ENCODE measurements at places on chromosomes 3 and 15.

- DNase-seq, result no peak
Measured at GRCh38 chr3:114455432-114455831, 161.6 kb downstream of the TIGIT start.

GRCh38 chr3:177554895-177555759 is 357.8 kb upstream of the TBL1XR1 start:
- no peak for DNase-seq

DNA sequence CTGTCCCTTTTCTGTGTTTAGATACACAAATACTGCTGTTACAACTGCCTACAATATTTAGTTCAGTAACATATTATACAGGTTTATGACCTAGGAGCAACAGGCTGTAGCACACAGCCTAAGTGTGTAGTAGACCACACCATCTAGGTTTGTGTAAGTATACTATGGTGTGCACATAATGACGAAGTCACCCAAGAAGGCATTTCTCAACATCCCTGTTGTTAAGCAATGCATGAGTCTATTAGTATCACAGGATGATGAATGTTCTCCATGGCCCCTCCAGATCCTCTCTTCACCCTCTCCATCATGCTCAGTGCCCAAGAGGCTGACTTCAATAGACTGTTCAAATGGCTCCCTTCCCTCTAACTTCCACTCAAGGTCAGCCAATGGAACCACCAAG is 14.6 kb upstream of the SEC62 start:
- no peak for DNase-seq

GRCh38 chr3:65632414-65632813 is 406.3 kb downstream of the MAGI1 start:
- no peak for DNase-seq

GRCh38 chr3:140726066-140726465 is 48.2 kb downstream of the TRIM42 start:
- DNase-seq, result no peak

GRCh38 chr15:92920595-92921161 is 20.6 kb downstream of the CHD2 start:
- no peak for DNase-seq

DNA sequence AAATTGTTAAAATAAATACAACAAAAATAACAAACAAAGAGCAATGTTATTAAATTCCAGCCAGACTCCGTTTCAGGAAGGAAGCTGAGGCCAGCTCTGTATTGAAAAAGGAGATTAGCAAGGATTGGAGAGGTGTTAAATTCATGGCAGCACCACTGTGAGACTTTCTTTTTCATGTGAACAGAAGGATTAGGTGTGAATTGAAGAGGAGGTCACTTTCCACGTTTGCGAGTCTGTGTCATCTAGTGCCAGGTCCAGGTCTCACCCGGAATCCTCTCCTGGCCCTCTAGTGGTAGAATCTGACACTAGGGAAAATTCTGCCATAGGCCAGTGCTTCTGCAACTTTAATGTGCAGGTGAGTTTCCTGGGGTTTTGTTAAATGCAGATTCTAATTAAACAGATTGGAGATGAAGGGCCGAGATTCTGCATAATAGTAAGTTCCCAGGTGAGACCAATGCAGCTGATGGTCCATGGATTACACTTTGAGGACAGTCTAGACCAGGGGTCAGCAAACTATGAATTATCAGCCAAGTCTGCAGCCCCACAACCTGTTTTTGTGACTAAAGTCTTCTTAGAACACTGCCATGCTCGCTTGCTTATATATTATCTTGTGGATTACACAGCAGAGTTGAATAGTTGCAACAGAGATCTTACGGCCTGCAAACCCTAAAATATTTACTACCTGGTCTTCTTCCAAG is 9.2 kb upstream of the SLC6A1 start:
- DNase-seq, result peak; percentile 9

DNA sequence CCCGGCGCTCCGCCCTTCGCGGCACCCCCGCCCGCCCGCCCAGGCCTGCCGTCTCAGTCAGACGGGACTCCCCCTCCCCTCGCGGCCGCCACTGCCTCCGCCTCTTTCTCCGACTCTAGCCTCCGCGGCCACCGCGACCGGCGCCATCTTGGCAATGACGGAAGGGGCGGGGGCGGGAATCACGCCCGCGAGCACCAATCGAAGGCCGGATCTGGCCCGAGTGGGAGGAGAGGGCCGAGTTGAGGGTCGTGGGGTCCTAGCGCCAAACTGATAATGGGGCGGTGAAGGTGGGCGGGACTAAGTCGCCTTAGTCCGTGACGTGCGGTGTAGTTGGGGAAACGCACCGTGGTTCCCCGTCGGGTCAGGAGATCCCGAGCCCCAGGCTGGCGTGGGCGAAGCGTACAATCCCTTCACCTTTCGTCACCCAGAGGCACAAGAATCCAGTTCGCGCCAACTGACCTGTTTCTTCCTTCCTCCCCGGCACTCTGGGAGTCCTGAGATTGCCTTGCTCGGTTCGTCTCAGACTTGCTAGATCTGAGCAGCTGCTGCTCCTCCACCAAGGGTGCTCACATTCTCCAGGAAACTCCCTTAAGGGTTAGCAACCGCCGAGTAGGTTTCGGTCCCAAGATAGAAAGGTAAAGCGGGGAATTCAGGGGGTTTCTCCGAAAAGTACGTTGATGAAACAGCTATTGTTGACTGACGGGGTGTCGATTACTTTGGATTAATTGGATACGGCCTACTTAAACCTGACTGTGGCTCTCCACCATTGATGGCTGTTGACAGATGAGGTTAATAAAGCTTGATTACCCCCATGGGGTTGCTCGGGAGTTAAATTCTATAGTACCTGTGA is at the start of gene DENND4A:
Gene DENND4A, minus strand, starts transcription at position 156 of the 850 bp plus-strand sequence. CDS start 35,843 bp downstream, outside the sequence.
- DNase-seq, result peak; percentile 87

DNA sequence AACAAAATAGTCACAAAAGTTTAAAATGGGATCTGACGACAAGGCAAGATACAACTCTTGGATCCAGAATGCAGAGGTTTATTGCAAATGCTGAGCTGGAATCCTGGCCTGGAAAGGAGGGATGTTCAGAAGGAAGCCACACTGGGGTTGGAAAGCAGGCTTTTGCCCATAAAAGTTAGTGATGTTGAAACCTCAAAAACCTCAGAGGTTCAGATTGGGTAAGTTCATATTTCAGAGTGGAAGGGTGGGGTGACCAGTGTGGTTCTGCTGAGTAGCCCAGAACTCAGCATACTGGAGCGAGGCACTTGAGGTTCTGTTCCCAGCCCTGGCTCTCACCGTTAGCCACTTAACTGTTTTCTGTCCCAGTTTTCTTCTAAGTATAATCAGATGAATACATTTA is 114.0 kb upstream of the OSTN start:
- DNase-seq, result no peak

DNA sequence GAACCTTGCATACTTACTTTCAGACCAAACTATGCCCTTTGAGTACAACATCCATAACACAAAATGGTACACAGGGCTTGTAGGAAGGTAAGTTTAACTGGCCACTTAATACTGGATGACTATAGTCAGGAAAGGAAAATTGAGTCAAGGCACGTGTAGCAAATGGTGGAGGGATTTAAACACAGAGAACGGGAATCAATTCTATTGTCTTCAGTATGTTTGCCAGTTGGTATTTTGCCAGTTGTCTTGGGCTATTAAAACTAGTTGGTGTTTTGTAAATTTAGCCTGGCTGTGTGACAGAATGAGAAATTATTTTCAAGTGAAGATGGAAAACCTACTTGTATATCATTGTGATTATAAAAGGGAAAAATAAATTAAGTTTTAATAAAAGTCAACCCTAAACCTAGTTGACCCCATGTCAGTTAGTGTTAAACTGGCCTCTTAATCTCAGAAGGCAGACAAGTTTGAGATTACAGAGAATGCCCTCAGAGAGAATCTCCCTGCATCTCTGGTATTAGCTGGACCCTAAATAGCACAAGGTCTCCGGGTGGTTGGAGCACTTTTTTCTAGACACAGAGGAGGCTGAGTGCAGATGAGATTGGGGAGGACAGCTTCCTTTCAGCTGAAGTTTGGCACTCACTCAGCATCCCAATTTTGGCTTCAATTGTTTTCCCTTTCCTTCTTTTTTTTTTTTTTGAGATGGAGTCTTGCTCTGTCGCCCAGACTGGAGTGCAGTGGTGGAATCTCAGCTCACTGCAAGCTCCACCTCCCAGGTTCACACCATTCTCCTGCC is 91.2 kb downstream of the MB21D2 start:
- DNase-seq, result no peak

- DNase-seq, result no peak
Measured at GRCh38 chr3:32398531-32398930, 6.9 kb downstream of the CMTM7 start.
